ENCODE measurements at places on chromosomes 11 and 22. TPM values are rescaled to one million over a fixed set of nuclear protein-coding genes. Genes with fewer than 3 reads are reported as not detected.
A peak's percentile ranks its signal among the peaks of the same experiment; 100 is the strongest.

DNA sequence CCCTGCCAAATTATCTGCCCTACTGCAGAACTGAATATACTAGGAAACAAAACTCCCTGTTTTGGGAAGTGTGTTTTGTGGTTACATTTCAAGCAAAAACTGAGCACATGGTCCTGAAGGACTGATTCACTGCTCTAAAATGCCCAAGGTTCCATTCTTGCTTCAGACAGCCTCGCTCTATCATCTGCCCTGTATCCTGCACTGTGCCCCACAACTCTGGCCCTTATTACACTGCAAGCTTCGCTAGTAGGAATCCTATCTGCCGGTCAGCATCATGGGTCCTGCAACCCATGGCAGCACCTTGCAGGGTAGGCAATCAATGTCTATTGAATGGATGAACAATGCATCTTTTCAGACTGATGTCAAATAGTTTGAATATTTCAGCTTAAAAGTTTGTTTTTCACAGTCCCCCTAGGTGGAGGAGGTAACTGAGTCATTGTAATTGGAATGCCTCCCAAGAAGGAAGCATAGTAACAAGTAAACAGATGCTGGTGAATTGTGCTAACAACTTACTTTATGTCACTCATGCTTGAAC lies 21.3 kb downstream of the LAYN start:
- no peak for DNase-seq
- H3K4me1 ChIP-seq: no peaks in the 10 kb centered on the region
- H3K27ac ChIP-seq: no peak overlapping the region
- no peaks in the 10 kb centered on the region for H3K27me3 ChIP-seq
- no peak overlapping the region for H3K4me3 ChIP-seq

DNA sequence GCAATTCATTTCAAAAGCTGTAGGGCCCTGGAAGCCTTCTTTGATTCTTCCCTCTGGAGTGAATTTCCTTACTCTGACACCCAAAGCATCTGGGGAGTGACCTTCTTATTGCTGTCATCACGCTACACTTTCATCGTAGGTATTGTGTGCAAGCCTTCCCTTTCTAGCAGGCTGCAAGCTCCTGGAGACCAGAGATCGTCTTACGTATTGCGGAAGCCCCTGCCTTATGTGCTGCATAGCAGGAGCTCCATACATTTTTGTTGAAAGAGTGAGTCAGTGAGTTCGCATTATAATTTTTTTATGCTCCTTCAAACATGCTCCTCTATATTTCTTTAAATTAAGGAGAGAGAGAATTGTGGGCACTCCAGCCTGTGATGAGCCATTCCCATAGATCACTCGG lies 21.2 kb upstream of the TMEM218 start:
- no peak overlapping the region for H3K4me3 ChIP-seq
- no peaks in the 10 kb centered on the region for H3K36me3 ChIP-seq
- DNase-seq: no peak
- no peaks in the 10 kb centered on the region for H3K4me1 ChIP-seq
- H3K27me3 ChIP-seq: no peaks in the 10 kb centered on the region

DNA sequence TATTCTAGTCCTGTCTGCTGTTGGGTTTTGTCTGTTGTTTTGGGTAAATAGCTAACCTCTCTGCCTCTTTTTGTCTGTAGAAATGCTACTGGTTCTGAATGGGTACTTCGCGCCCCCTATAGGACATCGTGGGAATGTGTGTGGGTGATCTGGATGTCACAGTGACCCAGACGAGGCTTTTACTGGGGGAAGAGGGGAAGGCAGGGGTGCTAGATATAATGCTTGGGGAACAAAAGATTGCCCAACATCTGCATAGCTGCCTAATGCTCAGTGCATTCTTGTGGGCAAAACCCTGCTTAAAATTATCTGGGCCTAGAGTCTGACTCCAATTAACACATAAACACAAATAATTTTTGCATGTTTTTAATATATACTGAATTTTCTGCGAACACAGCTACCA lies 57.7 kb downstream of the BMAL1 start:
- no peaks in the 10 kb centered on the region for H3K27me3 ChIP-seq
- H3K4me3 ChIP-seq: no peak overlapping the region
- no peaks in the 10 kb centered on the region for H3K36me3 ChIP-seq
- DNase-seq: peak; percentile 52
- no peak overlapping the region for H3K27ac ChIP-seq

DNA sequence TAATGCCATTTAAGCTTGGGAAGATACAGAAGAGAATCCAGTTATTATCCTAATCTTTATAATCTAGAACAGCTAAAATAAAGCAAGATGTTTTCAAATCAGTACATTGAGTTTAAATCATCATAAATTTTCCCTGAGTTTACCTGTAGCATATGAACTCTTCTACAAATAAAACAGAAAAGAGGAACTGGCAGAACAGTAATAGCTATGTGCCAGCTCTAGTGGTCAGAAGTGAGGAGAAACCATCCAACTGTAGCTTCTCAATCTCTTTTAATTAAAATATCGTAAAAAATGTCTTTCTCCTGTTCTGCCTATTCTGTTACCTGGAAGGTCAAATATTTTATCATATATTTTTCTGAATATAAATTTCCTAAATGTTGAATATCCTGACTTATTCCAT lies 266.9 kb downstream of the SOX6 start:
- H3K36me3 ChIP-seq: no peaks in the 10 kb centered on the region
- no peak for DNase-seq
- no peak overlapping the region for H3K4me3 ChIP-seq
- H3K27ac ChIP-seq: no peak overlapping the region
- peaks cover under 1% of the 10 kb centered on the region for H3K4me1 ChIP-seq

DNA sequence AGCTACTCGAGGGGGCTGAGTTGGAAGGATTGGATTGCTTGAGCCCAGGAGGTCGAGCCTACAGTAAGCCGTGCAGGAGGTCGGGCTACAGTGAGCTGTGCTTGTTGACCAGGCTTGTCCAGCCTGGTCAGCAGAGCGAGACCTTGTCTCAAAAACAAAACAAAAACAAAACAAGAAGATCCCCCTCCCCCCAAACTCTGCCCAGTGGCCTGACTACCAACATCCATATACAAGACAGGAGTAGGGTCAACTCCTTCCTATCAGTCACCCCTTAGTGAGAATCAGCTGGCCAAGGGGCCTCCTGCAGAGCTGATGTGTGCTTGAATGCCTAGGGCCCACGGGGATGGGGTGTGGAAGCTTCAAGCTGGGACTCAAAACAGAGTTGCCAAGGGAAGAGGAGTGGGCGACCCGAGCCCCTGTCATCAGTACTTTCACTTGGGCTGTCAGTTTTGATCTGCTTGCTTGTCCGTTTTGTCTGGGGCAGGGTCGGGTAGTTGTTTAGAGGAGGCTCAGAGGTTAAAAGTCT lies 942 bp upstream of the TSPAN18 start:
- H3K36me3 ChIP-seq: no peaks in the 10 kb centered on the region
- H3K4me1 ChIP-seq: peaks cover 3% of the 10 kb centered on the region
- H3K27ac ChIP-seq: no peak overlapping the region
- no peak overlapping the region for H3K4me3 ChIP-seq
- peak; percentile 17 for DNase-seq

- H3K36me3 ChIP-seq: no peaks in the 10 kb centered on the region
- H3K4me3 ChIP-seq: no peak overlapping the region
- no peaks in the 10 kb centered on the region for H3K4me1 ChIP-seq
- H3K27ac ChIP-seq: no peak overlapping the region
Measured at GRCh38 chr11:72321381-72321996, 77.5 kb upstream of the PHOX2A start.

DNA sequence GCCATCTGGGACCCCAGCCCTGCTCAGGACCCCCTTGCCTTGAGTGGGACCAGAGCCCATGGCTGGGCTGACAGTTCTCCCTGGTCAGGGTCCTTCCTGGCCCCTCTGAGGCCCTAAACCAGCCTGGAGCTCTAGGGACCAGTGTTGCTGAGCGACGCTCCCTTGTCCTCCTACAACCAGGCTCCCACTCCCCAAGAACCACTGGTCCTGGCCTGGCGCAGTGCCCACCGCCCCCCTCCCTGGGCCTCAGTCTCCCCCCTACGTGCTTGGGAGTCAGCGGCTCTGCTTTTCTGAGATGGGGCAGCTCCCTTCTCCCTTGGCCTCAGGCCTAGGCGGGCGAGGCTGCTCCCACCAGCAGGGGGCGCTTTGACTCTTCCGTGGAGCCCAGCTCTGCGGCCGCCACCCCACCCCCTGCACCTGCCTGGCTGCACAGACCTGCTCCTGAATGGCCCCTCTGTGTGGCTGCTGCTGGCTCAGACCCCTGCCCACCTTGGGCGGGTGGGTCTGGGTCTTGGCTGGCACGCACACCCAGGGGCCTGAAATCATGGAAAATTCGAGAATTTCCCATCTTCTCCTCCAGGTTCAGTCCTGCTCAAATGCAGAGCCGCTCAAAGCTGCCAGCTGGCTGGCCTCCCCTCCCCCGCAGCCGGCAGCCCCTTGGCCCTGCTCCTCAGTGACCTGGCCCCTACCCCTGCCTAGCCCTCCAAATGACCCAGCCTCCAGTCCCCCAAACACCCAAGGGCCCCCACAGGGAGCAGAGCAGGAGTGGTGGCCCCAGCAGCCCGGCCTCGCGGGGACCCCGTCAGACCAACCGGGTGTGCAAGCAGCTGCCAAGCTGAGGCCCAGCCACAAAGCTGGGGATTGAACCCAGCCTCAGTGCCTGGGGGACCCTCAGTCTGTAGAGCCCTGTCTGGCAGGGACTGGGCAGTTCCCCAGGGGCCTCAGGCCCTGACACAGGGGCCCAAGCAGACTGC lies 9.1 kb downstream of the PRR33 start:
- no peaks in the 10 kb centered on the region for H3K4me1 ChIP-seq
- DNase-seq: peak; percentile 86
- H3K27ac ChIP-seq: peak overlapping the region; percentile 93
- no peaks in the 10 kb centered on the region for H3K36me3 ChIP-seq
- no peaks in the 10 kb centered on the region for H3K27me3 ChIP-seq

DNA sequence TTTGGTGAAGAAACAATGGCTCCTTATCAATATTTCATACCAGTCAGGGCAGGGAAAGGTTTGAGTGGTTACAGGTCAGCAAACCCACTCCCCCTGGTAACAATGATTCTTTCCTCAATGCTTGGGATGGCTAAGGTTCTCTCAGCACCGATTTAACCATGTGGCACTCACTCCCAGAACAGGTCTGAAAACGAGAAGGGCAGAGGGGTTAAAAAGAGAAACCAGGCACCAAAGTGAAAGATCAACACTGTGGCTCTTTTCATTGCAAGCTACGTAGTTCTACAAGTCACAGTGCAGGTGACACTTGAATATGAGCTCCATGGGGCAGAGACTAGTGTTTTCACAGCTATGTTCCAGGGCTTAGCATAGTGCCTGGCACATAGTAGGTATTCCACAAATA lies 132.4 kb downstream of the PLEKHA7 start:
- no peak for DNase-seq
- H3K27me3 ChIP-seq: no peaks in the 10 kb centered on the region
- peaks cover 6% of the 10 kb centered on the region for H3K4me1 ChIP-seq

Gene TRIM29
- total RNA-seq: 26.6 TPM

- no peak overlapping the region for H3K27ac ChIP-seq
- H3K36me3 ChIP-seq: peaks cover 6% of the 10 kb centered on the region
- H3K4me3 ChIP-seq: no peak overlapping the region
Measured at GRCh38 chr22:25207553-25208157, 8.0 kb downstream of the CRYBB3 start.

GRCh38 chr11:57133366-57134038 lies 48.3 kb upstream of the LRRC55 start:
- no peaks in the 10 kb centered on the region for H3K36me3 ChIP-seq
- no peak overlapping the region for H3K4me3 ChIP-seq
- DNase-seq: no peak
- H3K27me3 ChIP-seq: no peaks in the 10 kb centered on the region

GRCh38 chr22:37063431-37064420 lies 12.2 kb downstream of the KCTD17 start:
- H3K4me3 ChIP-seq: no peak overlapping the region
- DNase-seq: no peak
- peaks cover 7% of the 10 kb centered on the region for H3K27me3 ChIP-seq
- no peak overlapping the region for H3K27ac ChIP-seq
- H3K36me3 ChIP-seq: no peaks in the 10 kb centered on the region

Data from lung (tissue), 17 donors.